T-cell (primary cell): ENCODE measurements at places on chromosomes 11 and 22. TPM values are rescaled to one million over a fixed set of nuclear protein-coding genes. Genes with fewer than 3 reads are reported as not detected.

GRCh38 chr11:86978247-86978646 is 23.1 kb upstream of the FZD4 start:
- H3K4me1 ChIP-seq = no peaks in the 10 kb centered on the region
- no peaks in the 10 kb centered on the region for H3K36me3 ChIP-seq
- DNase-seq = no peak
- H3K4me3 ChIP-seq = no peak overlapping the region
- no peaks in the 10 kb centered on the region for H3K27me3 ChIP-seq

DNA sequence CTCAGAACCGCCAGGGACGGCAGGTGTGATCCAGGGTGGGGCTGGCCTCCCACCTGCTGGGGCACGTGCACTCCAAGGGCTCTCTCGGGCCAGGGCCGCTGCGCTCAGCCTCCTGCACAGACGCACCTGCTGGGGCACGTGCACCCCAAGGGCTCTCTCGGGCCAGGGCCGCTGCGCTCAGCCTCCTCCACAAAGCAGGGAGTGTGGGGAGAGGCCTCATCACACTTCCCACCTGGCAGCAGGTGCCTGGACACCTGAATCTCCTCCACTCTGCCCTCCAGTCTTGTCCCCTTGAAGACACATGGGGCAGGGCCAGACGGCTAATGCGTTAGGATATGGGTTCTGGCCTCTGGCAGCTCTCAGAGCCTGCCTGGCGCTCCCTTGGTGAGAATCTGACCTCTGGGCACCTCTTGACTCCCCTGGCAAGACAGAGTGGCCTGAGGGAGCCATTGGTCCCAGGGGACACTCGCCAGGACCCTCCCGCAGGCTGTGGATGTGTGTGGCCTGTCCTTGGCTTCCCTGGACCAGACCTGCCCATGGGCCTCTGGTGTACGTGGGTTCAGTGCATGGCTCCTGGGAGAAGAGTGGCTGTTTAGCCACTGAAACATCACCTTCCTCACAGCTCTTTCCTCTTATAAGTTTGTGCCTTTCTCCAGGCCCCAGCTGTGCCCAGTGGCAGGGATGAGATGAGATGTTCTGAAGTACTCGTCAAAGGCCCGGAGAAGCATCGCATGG is 73.5 kb downstream of the BRD1 start:
- H3K27me3 ChIP-seq = peaks cover 36% of the 10 kb centered on the region
- H3K4me1 ChIP-seq = no peaks in the 10 kb centered on the region
- H3K36me3 ChIP-seq = no peaks in the 10 kb centered on the region
- DNase-seq = no peak

DNA sequence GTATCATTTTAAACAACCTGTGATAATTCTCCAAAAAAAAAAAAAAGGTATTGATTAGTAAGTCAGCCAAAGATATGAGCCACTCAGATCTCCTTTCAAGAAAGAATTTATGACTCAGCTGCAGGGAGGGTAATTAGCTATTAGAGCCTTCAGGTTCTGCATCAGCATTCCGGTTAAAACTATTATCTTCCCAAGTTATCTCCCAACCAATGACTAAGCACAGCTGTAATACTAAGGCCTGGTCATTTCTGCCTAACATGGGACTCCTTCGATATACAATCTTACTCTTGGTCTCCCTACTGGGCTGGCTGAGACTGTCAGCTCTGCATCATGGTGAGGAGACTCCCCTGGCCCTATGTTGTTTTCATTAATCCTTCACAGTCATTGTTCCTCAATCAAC is 60.4 kb downstream of the SBF2 start:
- H3K4me1 ChIP-seq = no peaks in the 10 kb centered on the region
- H3K27ac ChIP-seq = no peak overlapping the region
- no peak overlapping the region for H3K4me3 ChIP-seq

DNA sequence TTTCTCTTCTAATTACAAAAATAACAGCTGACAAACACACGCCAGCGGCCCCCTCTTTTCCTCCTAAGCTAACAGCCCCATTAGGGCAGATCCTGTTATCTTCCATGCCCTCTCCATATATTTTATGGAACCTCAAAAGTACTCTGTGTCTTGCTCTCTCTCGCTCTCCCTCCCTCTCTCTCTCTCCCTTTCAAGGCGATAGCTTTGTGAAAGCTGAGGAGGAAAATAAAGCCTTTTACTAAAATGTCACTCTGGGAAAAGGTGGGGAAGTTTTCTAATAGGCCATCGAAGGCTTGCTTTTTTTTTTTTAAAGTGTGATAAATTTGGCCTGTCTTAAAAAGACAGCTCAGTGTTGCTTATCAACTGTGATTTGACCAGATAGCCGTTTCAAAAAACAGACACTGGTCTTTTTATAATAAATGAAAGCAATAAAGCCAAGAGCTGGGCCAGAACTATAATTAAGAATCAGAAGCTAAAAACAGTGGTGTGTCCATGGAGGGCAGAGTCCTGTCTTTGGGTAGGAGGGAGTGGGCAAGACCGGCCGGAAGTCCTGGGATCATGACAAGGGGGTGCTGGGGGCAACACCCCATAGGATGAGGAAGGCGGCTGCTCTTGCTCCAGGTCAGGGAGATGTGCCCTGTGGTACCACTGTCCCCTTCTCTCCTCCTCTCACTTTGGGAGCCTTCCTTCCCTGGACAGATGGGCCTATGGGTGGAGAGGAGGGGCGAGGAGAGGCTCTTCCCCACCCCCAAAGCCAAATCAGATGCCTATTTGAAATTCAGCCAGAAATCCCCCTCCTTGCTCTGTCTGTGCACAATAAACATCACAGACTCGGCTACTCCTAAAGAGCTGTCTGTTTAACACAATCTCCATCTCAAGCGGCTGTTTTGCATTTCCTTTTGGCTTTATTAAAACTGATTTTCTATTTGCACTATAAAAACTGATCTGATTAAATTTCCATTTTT is 267.2 kb downstream of the BUD13 start:
- H3K36me3 ChIP-seq = no peaks in the 10 kb centered on the region
- H3K4me3 ChIP-seq = no peak overlapping the region
- no peak for DNase-seq

Gene GGTLC2
- not detected for total RNA-seq

Gene LDHAL6A
- not detected for total RNA-seq
